ENCODE measurements at places on chromosomes 1 and 21. TPM values are rescaled to one million over a fixed set of nuclear protein-coding genes. Genes with fewer than 3 reads are reported as not detected.

CRYBG2 gene
- total RNA-seq, result not detected

GBP1 gene
- 8.3 TPM for total RNA-seq

DNA sequence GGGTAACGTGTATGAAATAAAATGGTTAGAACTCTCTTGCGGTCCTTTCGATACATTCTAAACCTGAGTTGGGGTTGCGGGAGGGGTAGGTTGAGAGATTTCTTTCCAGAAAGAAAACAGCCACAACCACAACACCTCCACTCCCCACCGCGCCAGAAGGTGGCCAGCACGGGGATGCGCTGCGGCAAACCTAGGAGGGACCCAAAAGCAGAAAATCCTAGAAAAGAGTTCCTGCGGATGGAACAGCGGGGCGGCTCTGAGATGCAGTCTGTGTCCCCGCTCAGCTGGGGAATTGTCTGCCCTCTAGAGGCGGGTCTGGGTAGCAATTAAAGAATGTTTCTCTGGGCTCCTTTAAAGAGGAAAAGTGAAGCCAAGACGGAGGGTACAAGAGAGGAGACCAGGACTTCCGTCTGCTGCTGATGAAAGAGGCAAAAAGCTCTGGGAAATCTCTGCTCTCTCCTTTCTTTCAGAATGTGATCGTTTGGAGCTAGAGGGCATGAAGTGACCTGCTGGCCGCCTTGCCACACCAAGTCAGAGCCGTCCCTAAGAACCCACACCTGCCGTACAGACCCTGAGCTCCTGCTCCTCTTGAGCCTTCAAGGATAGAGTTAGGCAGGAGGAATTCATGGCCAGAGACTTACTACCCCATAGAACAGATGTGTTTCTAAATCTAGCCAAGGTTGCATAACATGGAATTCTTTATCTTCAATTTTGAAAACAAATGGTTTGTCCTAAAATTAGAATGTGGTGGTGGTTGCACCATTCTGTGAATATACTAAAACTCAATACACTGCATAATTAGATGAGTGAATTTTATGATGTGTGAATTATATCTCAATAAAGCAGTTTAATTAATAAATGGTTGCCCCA is 46.5 kb upstream of the COA6 start:
- DNase-seq, result no peak

DNA sequence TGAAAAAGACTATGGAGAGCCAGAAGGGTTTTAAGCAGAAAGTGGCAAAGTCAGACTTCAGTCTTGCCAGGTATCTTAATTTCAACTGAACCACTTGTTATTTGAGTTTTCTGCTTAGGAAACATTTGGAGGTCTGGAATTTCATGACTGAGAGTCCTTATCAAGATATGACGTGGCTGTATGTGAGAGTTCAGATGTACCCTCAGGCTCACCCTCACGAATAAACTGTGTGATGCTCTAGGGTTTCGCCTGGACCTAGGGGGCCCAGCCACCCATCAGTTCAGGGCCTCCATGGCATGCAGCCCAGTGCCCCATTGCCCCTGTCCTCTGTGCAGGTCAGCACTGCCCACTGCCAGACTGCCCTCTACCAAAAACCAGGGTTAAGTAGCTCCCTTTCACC is 30.6 kb upstream of the TADA1 start:
- no peak for DNase-seq

DNA sequence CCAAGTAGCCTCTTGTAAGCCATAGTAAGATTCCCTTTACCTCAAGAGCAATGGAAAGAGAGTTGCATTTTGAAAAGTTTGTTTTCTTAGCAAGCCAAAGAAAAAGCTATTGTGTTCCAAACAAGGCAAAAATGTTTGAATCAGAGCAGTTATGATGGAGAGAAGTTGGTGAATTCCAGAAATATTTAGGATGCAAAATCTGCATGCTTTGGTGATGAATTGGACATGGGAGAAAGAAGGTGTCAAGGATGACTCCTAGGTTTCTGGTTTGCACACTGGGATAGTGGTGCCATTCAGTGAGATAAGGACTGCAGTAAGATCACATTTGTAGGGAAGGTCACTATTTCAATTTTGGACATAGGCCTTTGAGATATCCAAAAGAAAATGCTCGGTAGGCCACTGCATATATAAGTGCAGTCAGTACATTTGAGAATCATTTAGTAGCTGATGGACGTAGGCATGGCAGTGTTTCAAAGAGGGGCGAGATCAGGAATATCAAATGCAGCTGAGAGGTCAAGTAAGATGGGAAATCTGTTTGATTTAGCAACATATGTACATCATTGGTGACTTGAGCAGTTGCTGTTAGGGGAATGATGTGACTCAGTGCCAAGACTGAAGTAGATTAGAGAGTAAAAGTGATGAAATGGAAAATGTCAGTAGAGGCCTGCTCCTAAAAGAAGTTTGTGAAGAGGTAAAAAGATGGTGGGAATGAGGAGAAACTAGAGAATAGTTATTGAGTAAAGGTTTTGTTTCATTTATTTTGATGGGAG is 33.9 kb upstream of the GPR25 start:
- no peak for DNase-seq

DNA sequence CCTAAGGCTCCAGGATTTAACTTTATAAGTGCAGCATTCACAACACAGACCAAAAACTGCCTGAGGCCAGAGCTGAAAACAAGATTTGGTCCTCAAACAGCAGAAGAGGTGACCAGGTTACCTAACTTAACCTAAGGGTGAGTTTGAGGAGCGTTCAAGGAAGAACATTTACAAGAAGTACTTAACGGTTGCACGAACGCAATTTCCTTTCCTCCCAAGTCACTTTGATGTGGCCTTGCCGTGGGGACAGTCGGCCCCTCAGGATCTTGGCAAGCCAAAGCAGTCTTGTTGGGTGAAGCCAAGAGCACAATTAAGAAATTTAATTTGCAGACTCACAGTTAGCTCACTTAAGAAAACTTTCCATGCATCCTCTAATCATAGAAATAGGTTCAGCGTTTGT is 202.6 kb upstream of the COA6 start:
- no peak for DNase-seq

LRRC3 gene
- 3.3 TPM for total RNA-seq

RPE65 gene
- not detected for total RNA-seq

DNA sequence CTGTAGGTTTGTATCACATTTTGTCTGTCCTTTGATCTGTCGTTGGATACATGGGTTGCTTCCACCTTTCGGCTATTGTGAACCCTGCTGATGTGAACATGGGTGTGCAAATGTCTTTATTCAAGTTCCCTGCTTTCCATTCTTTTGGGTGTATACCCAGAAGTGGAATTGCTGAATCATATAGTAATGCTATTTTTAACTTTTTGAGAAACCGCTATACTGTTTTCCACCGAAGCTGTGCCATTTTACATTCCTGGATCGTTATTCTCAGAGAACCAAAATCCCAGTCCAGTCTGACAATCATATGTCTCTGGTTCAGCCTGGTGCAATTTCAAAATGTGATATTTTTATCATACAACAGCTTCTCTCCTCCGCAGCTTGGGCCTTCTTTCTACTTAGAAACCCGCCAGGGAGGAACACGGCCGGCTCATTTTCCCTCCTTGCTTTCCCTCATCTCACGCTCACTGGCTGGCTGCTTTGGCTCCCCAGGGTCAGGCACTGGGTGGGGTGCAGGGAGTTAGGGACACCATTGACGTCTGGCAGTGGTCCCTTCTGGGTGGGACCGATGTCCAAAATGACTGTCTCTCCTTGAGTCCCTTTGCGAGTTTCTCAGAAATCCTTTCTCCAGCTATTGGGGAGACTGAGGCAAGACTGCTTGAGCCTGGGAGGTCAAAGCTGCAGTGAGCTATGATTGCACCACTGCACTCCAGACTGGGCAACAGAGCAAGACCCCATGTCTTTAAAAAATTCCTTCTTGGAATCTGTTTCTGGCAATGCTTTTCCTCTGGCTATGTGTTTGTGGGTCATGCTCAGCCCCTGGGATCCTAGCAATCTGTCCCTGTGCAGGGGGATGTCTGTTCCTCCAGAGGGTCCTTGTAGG is 73.5 kb upstream of the AKT3 start:
- no peak for DNase-seq

TEDDM1 gene
- total RNA-seq, result not detected

DNA sequence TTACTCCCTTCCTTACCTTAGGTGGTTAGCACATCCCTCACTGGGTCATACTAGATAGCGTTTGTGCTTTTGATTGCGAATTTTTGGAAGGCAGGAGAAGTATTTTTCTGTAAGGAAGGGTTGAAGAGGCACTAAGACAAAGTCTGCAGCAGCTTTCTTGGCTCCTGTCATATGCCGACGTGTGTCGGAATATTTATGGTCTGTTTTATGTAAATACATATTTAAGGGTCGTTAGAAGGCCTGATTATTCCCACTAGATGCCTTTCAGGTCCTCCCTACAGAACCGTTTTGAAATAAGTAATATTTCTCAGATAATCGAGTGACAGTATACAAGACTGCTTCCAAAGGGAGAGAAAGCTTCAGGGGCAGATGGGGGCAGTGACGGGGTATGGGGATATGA is 10.0 kb downstream of the RNF220 start:
- DNase-seq, result no peak

GRCh38 chr1:9654051-9654833 is 2.7 kb downstream of the PIK3CD start:
- DNase-seq, result no peak

GRCh38 chr1:175332515-175332914 is 139.9 kb upstream of the KIAA0040 start:
- no peak for DNase-seq

- DNase-seq, result no peak
Measured at GRCh38 chr1:6438047-6438525, 13.5 kb downstream of the ESPN start.

DNA sequence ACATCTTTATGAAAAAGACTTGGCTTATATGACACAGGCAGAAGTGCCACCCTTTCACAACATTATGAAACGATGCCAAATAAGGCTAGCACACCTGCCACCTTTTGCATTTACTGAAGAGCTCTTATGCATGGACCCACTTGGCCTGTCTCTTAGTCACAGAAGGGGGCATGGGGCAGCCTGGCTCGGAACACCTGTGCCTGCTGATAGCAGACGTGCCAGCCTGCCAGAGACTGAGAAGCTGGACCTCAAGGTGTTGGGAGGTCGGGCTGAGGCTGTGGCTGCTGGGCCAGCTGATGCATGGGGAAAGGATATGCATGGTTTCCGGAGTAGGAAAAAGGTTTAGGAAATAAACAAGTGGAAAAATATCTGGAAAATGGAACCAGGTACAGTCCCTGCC is 21.5 kb downstream of the RCAN1 start:
- no peak for DNase-seq

- no peak for DNase-seq
Measured at GRCh38 chr1:208243527-208243966, 637 bp downstream of the PLXNA2 start.

DNA sequence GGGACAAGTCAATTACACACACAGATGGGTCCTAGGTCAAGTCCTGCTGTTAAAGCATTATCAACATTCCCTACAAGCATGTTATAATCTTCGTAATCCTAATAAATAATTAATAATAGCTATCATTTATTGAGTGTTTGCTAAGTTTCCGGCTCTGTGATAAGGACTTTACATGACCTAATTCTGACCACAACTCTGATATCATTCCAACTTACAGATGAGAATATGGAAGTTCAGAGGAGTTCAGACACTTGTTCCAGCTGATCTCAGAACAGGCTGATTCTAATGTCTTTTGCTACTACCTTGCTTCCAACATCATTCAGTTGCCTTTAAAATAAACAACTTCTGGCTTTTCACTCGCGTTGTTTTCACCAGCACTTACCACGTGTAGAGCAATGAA is 770.1 kb upstream of the CXADR start:
- DNase-seq, result no peak

DNA sequence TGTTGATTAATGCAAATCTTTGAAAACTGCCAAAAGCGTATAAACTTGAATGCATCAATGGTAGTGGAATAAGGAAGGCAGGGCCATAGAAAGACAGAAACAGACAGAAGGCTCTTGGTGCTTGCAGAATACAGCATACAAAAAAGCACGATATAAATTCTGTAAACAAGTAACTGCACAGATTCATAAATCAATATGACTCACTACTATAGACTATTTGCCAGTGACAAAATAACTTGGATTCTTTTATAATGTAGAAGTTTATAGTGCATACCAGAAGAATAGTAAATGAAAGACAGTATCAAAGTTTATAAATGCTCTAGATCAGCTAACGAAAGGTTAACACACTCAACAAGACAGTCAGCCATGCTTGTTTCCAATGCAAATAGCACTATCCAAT is 349.6 kb downstream of the PTBP2 start:
- no peak for DNase-seq

DNA sequence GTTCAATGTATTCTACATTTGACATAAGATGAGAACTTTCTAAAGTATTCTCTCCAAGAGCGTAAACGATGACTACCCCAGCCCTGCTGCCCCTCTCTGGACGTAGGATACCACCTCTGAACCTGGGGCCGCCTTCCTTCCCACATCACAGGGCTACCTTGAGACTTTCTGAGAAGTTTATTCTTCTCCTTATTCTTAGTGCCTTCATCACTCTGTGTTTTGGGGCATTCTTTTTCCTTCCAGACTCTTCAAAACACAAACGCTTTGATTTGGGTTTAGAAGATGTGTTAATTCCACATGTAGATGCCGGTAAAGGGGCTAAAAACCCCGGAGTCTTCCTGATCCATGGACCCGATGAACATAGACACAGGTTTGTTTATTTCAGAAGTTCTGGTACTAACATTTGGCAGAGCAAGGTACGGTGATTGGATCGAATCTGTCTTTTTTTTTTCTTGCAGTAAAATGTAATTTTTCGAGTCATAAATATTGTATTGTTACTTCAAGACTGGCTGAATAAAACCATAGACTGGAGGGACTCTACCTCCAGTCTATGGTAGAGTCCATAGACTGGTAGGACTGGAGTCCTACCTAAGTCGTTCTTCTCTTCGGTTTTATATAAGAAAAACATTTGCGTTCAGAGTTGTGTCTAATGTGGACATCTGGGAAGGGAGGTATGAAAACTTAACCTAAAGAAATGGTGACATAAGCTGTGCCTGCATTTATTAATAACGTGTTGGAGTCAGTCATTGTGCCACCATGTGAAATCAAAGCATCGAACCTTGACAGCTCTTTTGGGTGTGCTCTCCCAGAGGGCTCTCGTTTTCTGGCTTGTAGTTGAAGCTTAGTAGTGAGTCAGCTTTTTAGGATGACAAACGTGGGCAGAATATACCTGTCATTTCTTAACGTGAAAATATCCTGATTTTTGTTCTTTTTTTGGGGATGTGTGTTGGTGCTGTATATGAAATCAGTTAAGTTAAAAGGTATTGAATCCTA is 1.2 kb downstream of the MAN1A2 start:
- no peak for DNase-seq
